Activated T-cell treated with anti-CD3 and anti-CD28 coated beads, Interleukin-2, amount 50 U/mL, for 72 hours (primary cell): ENCODE measurements at places on chromosomes 3 and 15. TPM values are rescaled to one million over a fixed set of nuclear protein-coding genes. Genes with fewer than 3 reads are reported as not detected.

GRCh38 chr15:91660174-91660649, 193.3 kb upstream of the SLCO3A1 start:
- DNase-seq, result no peak
- H3K4me1 ChIP-seq, result peaks cover 13% of the 10 kb centered on the region
- no peaks in the 10 kb centered on the region for H3K36me3 ChIP-seq
- H3K27ac ChIP-seq, result no peak overlapping the region
- no peak overlapping the region for H3K4me3 ChIP-seq

DNA sequence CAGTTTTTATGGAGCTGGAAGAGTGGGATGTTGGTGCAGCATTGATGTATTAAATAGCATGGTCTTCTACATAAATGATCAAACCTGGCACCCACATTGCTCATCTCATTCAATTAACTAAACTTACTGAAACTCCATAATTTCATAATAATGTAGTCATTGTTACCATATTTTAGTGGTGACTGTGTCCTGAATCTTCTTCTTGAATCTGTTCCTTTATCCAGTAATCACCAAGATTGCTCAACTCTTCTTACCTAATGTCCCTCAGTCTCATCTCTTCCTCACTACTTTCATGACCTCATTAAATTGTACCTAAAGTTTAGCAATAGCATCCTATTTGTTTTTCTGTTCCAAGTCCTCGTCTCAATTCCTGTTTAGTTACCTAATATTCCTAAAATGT, 69.8 kb downstream of the FGF7 start:
- no peaks in the 10 kb centered on the region for H3K4me1 ChIP-seq
- no peak overlapping the region for H3K4me3 ChIP-seq
- no peak for DNase-seq
- H3K27ac ChIP-seq, result no peak overlapping the region
- no peaks in the 10 kb centered on the region for H3K36me3 ChIP-seq

DNA sequence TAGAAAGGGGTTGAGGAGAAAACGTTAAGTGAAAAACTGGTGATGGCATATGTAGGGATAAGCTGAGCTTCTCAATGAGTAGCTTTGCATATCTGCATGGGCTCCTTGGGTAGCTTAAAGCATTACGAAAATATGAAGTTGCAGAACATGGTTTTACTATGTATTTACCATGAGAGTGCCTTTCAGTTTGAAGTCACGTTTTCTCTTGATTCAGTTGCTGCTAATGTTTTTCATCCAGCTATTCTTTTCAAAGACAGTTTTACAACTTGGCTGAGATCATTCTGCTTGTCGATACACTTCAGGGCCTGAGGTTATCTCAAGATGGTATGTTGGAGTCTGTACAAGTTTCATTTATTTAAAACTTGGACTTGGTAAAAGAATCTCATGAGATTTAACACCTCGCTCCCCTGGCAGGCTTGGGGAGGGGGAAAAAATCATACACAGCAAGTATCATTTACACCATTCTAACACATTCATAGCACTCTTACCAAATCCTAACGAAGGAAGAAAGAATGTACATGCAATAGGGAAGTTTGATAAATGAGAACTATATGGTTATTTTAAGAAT, 103.3 kb upstream of the CMC1 start:
- H3K4me1 ChIP-seq, result no peaks in the 10 kb centered on the region
- DNase-seq, result no peak
- H3K4me3 ChIP-seq, result no peak overlapping the region

- no peak overlapping the region for H3K27ac ChIP-seq
- H3K27me3 ChIP-seq, result no peaks in the 10 kb centered on the region
Measured at GRCh38 chr3:174268586-174268985, 590.5 kb upstream of the NAALADL2 start.

DNA sequence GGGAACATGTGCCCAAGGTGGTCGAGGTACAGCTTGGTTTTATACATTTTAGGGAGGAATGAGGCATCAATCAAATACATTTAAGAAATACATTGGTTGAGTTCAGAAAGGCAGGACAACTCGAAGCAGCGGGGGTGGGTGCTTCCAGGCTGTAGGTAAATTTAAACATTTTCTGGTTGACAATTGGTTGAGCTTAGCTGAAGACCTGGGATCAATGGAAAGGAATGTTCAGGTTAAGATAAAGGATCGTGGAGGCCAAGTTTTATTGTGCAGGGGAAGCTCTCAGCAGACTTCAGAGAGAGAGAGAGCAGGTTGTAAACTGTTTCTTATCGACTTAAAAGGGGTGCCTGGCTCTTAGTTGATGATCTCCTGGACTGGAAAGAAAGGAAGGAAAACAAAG, 11.3 kb downstream of the CPN2 start:
- H3K27me3 ChIP-seq, result peaks cover 16% of the 10 kb centered on the region
- no peak overlapping the region for H3K27ac ChIP-seq
- DNase-seq, result no peak
- H3K4me3 ChIP-seq, result no peak overlapping the region

- peaks cover 66% of the 10 kb centered on the region for H3K27me3 ChIP-seq
- DNase-seq, result no peak
- H3K27ac ChIP-seq, result no peak overlapping the region
- H3K4me3 ChIP-seq, result no peak overlapping the region
- H3K36me3 ChIP-seq, result no peaks in the 10 kb centered on the region
- H3K4me1 ChIP-seq, result peaks cover 16% of the 10 kb centered on the region
Measured at GRCh38 chr15:60935130-60935529, 294.0 kb downstream of the RORA start.

GRCh38 chr3:147472846-147473245, 63.7 kb downstream of the ZIC1 start:
- no peaks in the 10 kb centered on the region for H3K27me3 ChIP-seq
- no peak overlapping the region for H3K4me3 ChIP-seq
- no peak overlapping the region for H3K27ac ChIP-seq
- H3K4me1 ChIP-seq, result no peaks in the 10 kb centered on the region
- DNase-seq, result no peak
- no peaks in the 10 kb centered on the region for H3K36me3 ChIP-seq

- no peak overlapping the region for H3K27ac ChIP-seq
- no peaks in the 10 kb centered on the region for H3K4me1 ChIP-seq
- H3K4me3 ChIP-seq, result no peak overlapping the region
- H3K36me3 ChIP-seq, result no peaks in the 10 kb centered on the region
Measured at GRCh38 chr15:71273731-71274447, 158.6 kb downstream of the THSD4 start.

- no peak for DNase-seq
- H3K4me1 ChIP-seq, result no peaks in the 10 kb centered on the region
- no peaks in the 10 kb centered on the region for H3K36me3 ChIP-seq
- H3K27ac ChIP-seq, result no peak overlapping the region
- H3K4me3 ChIP-seq, result no peak overlapping the region
- no peaks in the 10 kb centered on the region for H3K27me3 ChIP-seq
Measured at GRCh38 chr3:135809021-135809634, 156.4 kb upstream of the PPP2R3A start.

GRCh38 chr3:188218603-188219002, 64.6 kb downstream of the LPP start:
- no peaks in the 10 kb centered on the region for H3K36me3 ChIP-seq
- H3K27me3 ChIP-seq, result no peaks in the 10 kb centered on the region
- H3K4me1 ChIP-seq, result peaks cover 24% of the 10 kb centered on the region
- no peak for DNase-seq
- H3K4me3 ChIP-seq, result no peak overlapping the region

GRCh38 chr3:196227121-196227561, 10.8 kb downstream of the SLC51A start:
- peaks cover 7% of the 10 kb centered on the region for H3K27me3 ChIP-seq
- DNase-seq, result no peak
- H3K36me3 ChIP-seq, result no peaks in the 10 kb centered on the region

- H3K36me3 ChIP-seq, result no peaks in the 10 kb centered on the region
- H3K27me3 ChIP-seq, result peaks cover 6% of the 10 kb centered on the region
- no peak overlapping the region for H3K4me3 ChIP-seq
- H3K4me1 ChIP-seq, result peaks cover 22% of the 10 kb centered on the region
- no peak overlapping the region for H3K27ac ChIP-seq
Measured at GRCh38 chr3:122893754-122894668, 99.1 kb downstream of the SLC49A4 start.

GRCh38 chr15:80581976-80582375, 113.1 kb upstream of the ABHD17C start:
- H3K27ac ChIP-seq, result no peak overlapping the region
- peaks cover 15% of the 10 kb centered on the region for H3K4me1 ChIP-seq
- H3K36me3 ChIP-seq, result no peaks in the 10 kb centered on the region

- DNase-seq, result no peak
- no peak overlapping the region for H3K4me3 ChIP-seq
- no peaks in the 10 kb centered on the region for H3K4me1 ChIP-seq
- H3K27ac ChIP-seq, result no peak overlapping the region
Measured at GRCh38 chr3:159151130-159151529, 349.3 kb downstream of the MFSD1 start.

DNA sequence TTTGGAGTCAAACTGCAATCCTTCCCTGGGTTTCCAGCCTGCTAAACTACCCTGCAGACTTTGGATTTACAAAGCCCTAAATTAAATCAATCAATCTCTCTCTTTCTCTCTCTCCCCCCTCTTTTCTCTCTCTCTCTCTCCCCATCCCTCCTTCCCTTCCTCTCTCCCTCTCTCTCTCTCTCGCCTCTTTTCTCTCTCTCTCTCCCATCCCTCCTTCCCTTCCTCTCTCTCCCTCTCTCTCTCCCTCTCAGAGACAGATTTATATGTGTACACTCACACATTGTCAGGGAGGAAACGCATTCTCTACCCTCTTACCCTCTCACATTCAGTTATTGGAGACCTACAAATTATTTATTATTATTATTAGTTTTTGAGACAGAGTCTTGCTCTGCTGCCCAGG, 47.0 kb downstream of the GRK7 start:
- no peak for DNase-seq
- peaks cover under 1% of the 10 kb centered on the region for H3K36me3 ChIP-seq
- peak overlapping the region; percentile 1 for H3K27ac ChIP-seq
- H3K27me3 ChIP-seq, result no peaks in the 10 kb centered on the region
- no peak overlapping the region for H3K4me3 ChIP-seq

DNA sequence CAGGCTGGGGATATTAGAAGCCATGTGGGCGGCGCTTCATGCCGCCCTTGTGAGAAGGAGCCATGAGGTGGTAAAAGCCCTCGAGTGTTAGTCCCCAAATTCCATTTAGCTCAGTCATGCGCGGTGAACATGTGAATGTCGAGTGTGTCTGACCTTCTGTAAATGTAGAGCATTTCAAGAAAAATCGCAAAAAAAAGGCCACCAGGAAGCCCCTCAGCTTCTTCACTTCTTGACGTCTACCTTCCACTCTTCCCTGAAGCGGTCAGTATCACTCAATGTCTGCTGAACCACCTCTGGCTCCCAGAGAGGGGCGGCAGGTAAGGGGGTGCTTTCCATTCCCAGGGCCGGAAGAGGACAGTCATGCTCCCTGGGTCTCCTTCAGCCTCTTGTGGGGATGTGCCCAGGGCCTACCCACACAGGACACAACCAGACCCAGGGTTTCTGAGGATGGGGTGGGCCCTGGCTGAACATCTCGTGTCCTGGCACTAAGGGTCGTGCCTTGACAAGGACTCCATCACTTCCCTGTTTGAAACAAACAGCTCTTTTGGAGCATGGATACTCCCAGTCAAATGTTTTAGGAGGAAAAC, 274.9 kb downstream of the FAM43A start:
- no peak for DNase-seq
- no peak overlapping the region for H3K27ac ChIP-seq
- no peaks in the 10 kb centered on the region for H3K4me1 ChIP-seq

GRCh38 chr3:105119801-105120340, 246.8 kb upstream of the ALCAM start:
- H3K27ac ChIP-seq, result no peak overlapping the region
- H3K4me3 ChIP-seq, result no peak overlapping the region
- no peak for DNase-seq
- no peaks in the 10 kb centered on the region for H3K27me3 ChIP-seq
- H3K4me1 ChIP-seq, result no peaks in the 10 kb centered on the region

DNA sequence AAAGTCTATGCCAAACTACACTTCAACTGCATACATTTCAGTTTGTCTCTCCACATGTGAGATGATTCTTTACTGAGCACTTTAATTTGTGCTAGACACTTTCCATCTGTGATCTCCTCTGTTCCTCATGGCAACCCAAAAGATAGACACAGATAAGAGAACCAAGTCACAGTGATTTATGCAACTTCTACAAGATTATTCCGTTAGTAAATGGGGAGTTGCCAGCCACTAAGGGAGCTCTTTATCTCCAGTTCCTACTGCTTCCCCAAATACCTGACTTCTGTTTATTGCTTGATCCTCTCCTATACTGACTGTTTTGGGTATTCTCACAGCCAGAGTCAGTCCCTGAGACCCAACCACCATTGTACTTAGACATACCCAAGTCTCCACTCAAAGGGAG, 24.1 kb upstream of the AKAP13 start:
- H3K36me3 ChIP-seq, result peaks cover 3% of the 10 kb centered on the region
- H3K4me3 ChIP-seq, result no peak overlapping the region
- no peak overlapping the region for H3K27ac ChIP-seq
- DNase-seq, result no peak
- H3K4me1 ChIP-seq, result peaks cover 21% of the 10 kb centered on the region

GRCh38 chr15:48999314-48999713, 35.6 kb upstream of the SHC4 start:
- peaks cover 1% of the 10 kb centered on the region for H3K36me3 ChIP-seq
- no peaks in the 10 kb centered on the region for H3K27me3 ChIP-seq
- no peak for DNase-seq
- no peak overlapping the region for H3K4me3 ChIP-seq
- no peaks in the 10 kb centered on the region for H3K4me1 ChIP-seq
- no peak overlapping the region for H3K27ac ChIP-seq

GRCh38 chr3:24302396-24302795, 192.3 kb downstream of the THRB start:
- H3K27ac ChIP-seq, result no peak overlapping the region
- no peak overlapping the region for H3K4me3 ChIP-seq
- H3K27me3 ChIP-seq, result no peaks in the 10 kb centered on the region

DNA sequence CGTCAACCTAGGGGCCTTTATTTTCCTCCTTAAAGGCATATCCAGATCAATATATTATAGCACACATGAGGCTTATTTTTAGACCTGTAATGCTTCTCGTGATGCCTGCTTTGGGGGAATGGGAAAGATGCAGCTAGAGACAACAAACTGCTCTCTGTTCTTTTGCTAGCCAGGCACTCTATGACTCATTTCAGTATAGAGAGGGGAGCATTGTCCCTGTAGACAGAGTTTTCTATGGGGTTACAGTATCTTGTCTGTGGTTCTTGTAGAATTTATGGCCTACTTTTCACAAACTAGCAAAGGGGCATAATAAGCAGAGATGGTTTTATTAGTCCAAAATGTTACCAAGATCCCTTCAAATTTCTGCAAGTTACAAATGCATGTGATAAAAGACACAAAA, 305.6 kb downstream of the LSAMP start:
- H3K27ac ChIP-seq, result no peak overlapping the region
- no peak for DNase-seq
- no peak overlapping the region for H3K4me3 ChIP-seq

TNNC1 gene
- 10.8 TPM for total RNA-seq

THRB gene
- total RNA-seq, result not detected

RETNLB gene
- total RNA-seq, result not detected

CXCR6 gene
- 13.1 TPM for total RNA-seq

GOLGA6A gene
- total RNA-seq, result 0.53 TPM

PAK6 gene
- total RNA-seq, result 0.51 TPM

HHATL gene
- not detected for total RNA-seq

GPR62 gene
- total RNA-seq, result not detected

POLQ gene
- total RNA-seq, result 17.9 TPM

BNC1 gene
- total RNA-seq, result not detected

TICRR gene
- total RNA-seq, result 18.5 TPM
